Stimulated activated CD4-positive, alpha-beta T cell treated with anti-CD3 and anti-CD28 coated beads, Interleukin-2, amount 100 ng/mL, for 4 hours (primary cell): ENCODE measurements at places on chromosomes 1 and 21.

GRCh38 chr1:212691561-212692071, 8.0 kb downstream of the BATF3 start:
- DNase-seq, result no peak

- DNase-seq, result no peak
These were observed 19.2 kb upstream of the PEX10 start for GRCh38 chr1:2431518-2431917.

DNA sequence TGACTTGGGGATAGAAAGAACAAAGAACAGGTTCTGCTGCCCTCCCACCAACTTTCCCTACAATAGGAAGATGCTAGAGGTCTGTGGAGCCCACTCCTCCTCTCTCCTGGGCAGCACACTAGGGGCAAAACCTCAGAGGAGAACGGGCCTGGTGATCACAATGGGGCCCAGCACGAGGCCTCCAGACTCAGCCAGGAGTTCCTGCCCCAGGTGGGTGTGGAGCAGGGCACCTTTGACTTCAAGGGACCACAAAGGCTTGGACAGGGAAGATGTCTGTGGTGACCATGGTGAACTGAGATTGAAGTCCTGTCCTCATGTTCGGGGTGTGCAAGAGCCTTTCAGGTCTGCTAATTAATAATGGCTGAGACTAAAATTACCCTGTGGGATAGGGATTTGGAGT, 88.8 kb downstream of the LAMC2 start:
- no peak for DNase-seq

GRCh38 chr21:14592296-14593000, 46.3 kb upstream of the SAMSN1 start:
- no peak for DNase-seq

DNA sequence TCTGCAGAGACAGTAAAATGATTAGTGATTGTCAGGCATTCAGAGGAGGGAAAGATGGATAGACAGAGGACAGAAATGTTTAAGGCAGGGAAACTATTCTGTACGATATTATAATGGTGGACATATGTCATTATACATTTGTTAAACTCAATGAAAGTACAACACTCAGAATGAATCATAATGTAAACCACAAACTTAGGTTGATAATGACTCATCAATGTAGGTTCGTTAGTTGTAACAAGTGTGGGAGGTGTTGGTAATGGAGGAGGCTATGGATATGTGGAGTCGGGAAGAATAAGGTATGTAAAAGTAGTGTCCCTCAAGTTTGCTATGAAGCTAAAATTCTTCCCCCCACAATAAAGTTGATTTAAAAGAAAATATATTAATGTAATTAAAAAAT, 455.0 kb downstream of the BRINP3 start:
- no peak for DNase-seq

GRCh38 chr1:143665606-143666005, 306.2 kb downstream of the FAM72C start:
- DNase-seq, result no peak

DNA sequence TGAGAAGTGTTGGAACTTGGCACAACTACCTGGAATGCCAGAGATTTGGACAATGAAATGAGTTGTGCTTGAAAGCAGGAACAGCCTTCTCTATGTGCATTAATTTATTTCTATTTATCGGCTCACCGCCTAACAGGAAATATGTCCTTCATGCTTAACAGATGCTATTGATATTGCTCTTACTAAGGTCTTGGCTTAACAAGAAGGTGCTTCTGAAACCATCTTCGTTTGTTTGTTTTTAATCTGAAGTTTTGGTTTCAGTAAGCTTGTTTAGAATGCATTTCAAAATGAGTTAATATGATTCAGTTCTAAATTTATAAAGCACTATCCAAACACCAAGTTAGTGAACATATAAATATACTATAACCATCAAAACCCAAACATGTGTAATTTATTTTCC, 898.3 kb upstream of the B3GALT2 start:
- DNase-seq, result no peak

GRCh38 chr1:13967707-13968106, 267.7 kb downstream of the PRDM2 start:
- DNase-seq, result no peak

DNA sequence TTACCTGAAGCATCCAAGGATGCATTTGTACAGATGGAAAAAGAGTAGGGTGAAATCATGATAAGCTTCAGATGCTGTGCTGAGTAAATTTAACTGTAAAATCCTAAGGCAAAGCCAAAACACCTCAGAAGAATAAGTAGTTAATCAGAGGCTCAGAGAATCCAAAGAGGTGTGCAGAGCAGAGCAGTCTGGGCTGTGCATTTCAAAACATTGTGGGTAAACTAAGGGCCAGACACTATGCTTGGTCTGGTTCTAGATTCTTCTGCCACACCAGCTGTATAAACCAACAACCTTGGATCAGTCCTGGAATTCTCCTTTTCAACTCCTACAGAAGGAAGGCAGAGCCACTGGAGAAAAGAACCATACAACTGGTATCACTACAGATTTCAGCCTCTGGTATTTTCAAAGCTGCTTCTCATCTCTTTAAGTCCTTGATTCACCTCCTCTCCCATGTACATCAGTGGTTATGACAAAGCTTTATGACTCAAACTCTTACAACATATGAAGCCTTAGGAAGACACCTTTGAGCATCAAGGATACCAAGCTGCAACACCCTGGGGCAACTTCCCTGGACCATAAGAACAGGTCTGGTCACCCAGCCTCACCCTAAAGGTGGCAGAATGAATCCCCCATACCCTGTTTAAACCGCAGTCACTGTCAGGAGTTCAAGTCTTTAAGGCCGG, 11.6 kb upstream of the HIPK1 start:
- DNase-seq, result no peak

GRCh38 chr1:52237430-52237829, 95.5 kb downstream of the ZFYVE9 start:
- DNase-seq, result no peak
